ENCODE measurements at places on chromosomes 1 and 21. TPM values are rescaled to one million over a fixed set of nuclear protein-coding genes. Genes with fewer than 3 reads are reported as not detected.

GRCh38 chr1:220815409-220815808 is 28.7 kb downstream of the MTARC1 start:
- DNase-seq = no peak

GRCh38 chr1:226453015-226453704 is 45.3 kb upstream of the PARP1 start:
- peak; percentile 34 for DNase-seq

Gene TMPRSS2
- total RNA-seq = 329 TPM

DNA sequence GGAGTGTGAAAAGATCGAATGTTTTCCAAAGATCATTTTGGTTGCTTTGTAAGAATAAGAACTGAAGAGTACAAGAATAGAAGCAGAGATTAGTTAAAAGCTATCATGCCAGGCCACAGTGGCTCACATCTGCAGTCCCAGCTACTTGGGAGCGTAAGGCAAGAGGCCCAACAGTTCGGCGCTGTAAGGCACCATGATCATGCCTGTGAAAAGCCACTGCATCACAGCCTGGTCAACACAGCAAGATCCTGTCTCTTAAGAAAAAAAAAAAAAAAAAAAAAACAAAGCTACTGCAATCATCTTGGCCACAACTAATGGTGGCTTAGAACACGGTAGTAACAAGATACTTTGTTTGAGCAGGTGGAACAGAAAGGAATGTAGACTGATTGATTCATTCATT is 116.2 kb downstream of the EIF4G3 start:
- DNase-seq = no peak

Gene FCRL2
- not detected for total RNA-seq

Gene PDZK1
- not detected for total RNA-seq

All from stomach (tissue), 19 donors.